ENCODE measurements at places on chromosomes 7 and 10. TPM values are rescaled to one million over a fixed set of nuclear protein-coding genes. Genes with fewer than 3 reads are reported as not detected.

Gene ZMIZ1
- 52.1 TPM for total RNA-seq

Gene RET
- total RNA-seq: 2.2 TPM

Gene SPRN
- 10.6 TPM for total RNA-seq

Gene LRGUK
- total RNA-seq: 7.4 TPM

Gene IQUB
- 2.0 TPM for total RNA-seq

Gene SH3PXD2A
- total RNA-seq: 14.5 TPM

Gene UPK3BL1
- total RNA-seq: 17.5 TPM

Gene GPR158
- total RNA-seq: 5.7 TPM

Gene SNX13
- total RNA-seq: 55.6 TPM

Gene BMPER
- total RNA-seq: 3.4 TPM

Gene PCGF5
- 17.7 TPM for total RNA-seq

Gene VENTX
- not detected for total RNA-seq

Gene NEURL1
- 26.8 TPM for total RNA-seq

Gene SPDYE16
- 0.25 TPM for total RNA-seq

Gene LRRD1
- total RNA-seq: 0.74 TPM

Gene TWIST1
- total RNA-seq: 0.74 TPM

Gene AP1S1
- 96.1 TPM for total RNA-seq
